Bronchial epithelial cell (primary cell): ENCODE measurements at places on chromosomes 5 and 9. TPM values are rescaled to one million over a fixed set of nuclear protein-coding genes. Genes with fewer than 3 reads are reported as not detected.

The C5orf52 gene
- total RNA-seq: not detected in 2 replicates

The PAXX gene
- 10.0 and 11.5 TPM in 2 replicates for total RNA-seq

The HSD17B3 gene
- total RNA-seq: 0.53 and 1.2 TPM in 2 replicates

The LCP2 gene
- total RNA-seq: not detected in 2 replicates

The SLC22A4 gene
- 0.13 and 0.26 TPM in 2 replicates for total RNA-seq

The IRX2 gene
- total RNA-seq: 11.3 and 14.0 TPM in 2 replicates

The DMRT3 gene
- total RNA-seq: not detected in 2 replicates

The SLC4A9 gene
- total RNA-seq: 0.38 TPM in 1 of 2 replicates, not detected in the other

The LSM11 gene
- 2.9 and 4.5 TPM in 2 replicates for total RNA-seq

The LIX1 gene
- not detected in 2 replicates for total RNA-seq

The PDE6A gene
- not detected in 2 replicates for total RNA-seq

The NTNG2 gene
- total RNA-seq: under 0.01 TPM in 1 of 2 replicates, not detected in the other

The RFK gene
- total RNA-seq: 22.3 and 28.7 TPM in 2 replicates

The PCDHB14 gene
- 0.26 and 0.77 TPM in 2 replicates for total RNA-seq

The CERCAM gene
- total RNA-seq: 12.4 and 28.2 TPM in 2 replicates

The LCN9 gene
- not detected in 2 replicates for total RNA-seq

The NMUR2 gene
- total RNA-seq: not detected in 2 replicates
